ENCODE measurements at places on chromosomes 3 and 15.

DNA sequence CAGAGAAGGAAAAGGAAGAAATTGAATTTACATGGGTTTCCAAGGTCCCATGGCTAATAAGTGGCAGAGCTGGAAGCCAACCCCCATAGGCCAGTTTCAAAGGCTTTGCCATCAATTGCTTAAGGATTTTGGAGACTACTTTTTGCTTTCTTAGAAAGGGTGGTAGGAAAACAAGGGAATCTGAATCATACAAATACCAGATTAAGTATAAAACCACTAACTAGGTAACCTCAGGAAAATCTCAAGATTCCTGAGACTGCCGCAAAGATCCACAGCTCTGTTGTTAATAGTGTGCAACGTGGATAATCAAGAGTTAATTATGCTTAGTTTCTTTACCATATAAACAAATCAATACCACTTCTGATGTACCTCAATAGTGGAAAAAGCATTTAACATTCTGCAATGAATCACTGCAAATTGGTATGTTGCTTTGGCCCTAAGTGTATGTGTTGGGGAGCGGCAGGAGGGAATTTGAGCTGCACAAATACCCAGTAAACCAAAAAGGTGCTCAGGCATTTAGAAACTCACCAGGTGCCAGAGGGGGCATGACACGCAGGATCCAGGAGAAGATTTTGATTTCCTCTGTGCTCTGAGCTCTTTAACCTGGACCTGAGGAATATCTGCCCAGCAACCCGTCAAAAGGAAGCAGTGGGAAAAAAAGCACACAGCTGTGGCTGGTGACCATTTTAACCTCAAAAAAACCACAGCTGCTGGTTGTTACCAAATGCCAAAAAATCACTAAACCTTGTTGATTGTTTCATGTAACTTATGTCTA lies 22.0 kb downstream of the AADAC start:
- no peak for DNase-seq

GRCh38 chr3:174247687-174248152 lies 611.4 kb upstream of the NAALADL2 start:
- no peak for DNase-seq

DNA sequence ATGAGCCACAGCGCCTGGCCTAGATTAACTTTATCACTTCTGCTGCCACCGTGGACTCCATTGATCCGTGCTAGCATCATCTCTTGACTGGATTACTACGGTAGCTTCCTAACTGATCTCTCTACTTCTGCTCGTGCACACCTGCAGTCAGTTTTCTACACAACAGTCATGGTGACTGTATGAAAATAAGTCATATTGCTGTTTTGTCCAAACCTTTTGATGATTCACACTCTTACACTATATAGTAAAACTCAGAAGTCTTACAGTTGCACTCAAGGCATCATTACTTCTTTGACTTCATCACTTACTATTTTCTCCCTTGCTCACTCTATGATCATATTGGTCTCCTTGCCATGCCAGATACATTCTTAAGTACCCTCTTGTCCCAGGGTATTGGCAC lies 10.1 kb downstream of the PDCD6IP start:
- DNase-seq: no peak

DNA sequence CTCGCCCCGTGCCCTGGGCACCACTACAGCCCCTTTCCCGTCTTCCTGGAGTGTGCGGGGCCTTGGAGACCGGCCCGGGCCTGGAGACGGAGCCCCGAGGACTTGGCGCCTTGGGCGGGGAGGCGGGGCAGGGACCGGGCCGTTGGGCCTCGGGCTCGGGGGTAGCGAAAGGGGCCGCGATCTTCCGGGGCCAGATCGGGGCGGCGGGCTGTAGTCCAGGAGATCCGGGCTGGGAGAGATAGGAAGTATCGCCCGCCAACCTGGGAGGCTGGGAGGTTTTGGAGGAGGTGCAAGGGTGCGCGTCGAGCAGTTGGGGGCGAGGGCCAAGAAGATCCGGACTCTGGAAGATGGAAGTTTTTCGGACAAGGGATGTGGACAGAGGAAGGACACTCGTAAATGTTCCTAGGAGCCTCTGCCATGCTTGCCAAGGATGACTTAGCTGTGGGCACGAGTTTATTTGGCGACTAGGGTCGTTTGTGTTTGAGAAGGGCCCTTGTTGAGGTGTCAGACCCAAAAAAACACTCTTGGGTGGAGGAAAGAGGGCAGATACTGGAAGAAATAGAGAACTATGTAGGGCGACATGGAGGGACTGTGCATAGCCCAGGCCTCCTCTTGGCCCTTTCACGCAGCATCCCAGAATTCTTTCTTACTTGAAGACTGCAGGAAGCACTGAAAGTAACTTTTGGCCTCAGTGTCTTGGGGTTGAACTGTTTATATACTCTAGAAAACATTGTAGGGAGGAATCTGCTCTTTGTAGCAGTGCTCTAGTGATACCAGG lies 712 bp downstream of the RTF1 start:
- no peak for DNase-seq

GRCh38 chr3:191350396-191351090 lies 20.2 kb upstream of the UTS2B start:
- DNase-seq: no peak

DNA sequence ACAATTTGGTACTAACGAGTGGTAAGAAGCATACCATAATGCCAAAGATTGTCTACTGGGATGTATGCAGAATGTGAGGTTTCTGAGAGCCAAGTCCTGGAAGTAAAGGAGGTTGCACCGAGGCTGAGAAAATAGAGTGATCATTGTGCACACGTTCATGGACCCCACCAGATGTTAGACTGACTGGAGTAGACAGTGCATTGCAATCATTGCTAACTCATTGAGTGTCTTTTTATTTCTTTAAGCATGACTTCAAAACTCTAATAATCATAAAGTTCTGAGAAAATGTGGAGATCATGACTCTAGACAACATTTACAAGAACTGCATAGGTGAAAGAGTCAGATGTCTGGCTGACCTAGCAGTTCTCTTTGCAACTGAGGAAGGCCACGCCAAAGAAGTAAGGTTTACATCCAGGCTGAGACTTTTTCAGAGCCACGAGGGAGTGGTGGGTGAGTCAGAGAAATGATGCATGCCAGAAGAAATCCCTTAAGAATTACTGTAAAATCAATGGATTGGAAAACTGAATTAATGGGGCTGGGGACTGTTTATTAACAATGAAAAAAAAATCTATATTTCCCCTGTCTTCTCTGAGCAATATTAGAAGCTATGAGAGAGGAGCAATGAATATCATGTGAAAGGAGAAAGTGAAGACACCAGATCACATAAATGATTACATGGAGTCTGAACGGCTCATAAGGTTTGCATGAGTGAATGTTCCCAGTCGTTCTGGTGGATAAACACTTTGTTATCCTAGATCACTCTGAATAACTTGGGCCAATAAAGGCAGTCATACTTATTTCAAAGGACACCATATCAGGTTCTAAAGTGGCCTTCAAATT lies 76.0 kb upstream of the SLC25A26 start:
- no peak for DNase-seq

- no peak for DNase-seq
These were observed 90.8 kb downstream of the NEO1 start for GRCh38 chr15:73142802-73143762.

DNA sequence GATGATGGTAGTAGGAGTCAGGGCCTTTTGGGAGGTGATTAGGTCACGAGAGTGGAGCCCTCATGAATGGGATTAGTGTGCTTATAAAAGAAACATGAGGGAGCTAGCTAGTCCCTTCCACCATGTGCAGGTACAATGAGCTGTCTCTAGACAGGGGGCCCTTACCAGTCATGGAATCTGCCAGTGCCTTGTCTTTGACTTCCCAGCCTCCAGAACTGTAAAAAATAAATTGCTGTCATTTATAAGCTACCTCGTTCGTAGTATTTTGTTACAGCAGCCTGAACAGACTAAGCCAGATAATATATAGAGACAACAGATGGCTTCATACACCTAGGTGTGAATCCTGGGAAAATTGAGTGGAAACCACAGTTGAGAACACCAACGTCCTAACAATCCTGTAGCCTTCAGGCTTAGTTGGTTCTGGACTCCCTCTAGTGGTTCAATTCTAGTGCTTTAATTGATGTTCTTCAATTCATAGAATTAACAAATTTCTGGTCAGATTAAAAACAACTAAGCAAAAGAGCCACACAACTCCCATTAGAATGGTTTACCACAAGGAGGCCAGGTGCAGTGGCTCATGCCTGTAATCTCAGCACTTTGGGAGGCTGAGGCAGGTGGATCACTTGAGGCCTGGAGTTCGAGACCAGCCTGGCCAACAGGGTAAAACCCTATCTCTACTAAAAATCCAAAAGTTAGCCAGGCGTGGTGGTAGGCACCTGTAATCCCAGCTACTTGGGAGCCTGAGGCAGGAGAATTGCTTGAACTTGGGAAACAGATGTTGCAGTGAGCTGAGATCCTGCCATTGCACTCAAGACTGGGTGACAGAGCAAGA lies 21.3 kb upstream of the GATM start:
- DNase-seq: no peak

GRCh38 chr15:73038220-73038619 lies 14.0 kb upstream of the NEO1 start:
- DNase-seq: no peak

GRCh38 chr3:102353805-102354204 lies 81.0 kb upstream of the ZPLD1 start:
- no peak for DNase-seq

DNA sequence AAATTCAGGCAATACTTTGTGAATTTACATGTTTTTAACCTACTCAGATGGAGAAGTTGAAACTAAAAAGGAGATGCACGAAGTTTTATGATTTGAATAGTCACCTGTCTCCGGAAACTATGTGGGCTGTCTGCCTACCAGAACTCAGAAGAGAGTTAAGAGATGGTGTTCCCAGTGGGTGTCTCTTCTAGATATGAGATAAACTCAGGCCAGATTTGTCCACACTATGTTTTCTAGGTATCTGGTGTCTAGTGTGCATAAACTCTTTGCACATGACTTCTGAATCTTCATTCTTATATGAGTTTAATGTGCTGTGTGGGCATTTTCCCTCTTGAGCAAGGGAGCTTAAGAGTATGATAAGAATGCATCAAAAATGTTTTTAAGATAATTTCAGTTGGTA lies 222.8 kb downstream of the FOXP1 start:
- no peak for DNase-seq

DNA sequence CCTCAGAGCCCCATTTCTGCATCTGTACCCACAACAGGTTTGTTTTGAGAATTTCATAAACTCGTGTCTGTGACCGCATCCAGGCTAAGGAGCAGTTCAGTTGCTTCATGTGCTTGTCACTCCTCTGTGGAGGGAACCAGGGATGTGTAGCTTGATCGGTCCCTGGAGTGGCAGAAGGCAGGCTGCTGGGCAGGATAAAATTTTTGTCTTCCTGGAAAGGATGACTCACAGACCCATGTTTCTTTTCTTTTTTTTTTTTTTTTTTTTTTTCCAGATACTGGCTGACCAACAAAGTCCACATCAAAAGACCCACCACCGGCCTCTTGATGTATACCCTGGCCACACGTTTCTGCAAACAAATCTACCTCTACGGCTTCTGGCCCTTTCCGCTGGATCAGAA lies 70.1 kb downstream of the ST8SIA2 start:
- DNase-seq: no peak

DNA sequence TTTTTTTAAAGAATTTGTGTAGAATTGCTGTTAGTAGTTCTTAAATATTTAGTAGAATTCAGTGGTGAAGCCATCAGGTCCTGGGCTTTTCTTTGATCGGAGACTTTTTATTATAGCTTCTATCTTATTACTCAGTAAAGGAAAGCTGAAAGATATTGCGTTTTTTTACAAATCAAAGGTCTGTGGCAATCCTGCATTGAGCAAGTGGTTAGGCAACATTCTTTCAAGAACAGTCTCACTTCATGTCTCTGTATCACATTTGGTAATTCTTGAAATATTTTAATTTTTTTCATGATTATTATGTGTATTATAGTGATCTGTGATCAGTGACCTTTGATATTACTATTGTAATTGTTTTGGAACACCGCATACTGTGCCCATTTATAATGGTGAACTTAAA lies 140.8 kb downstream of the UNC13C start:
- DNase-seq: no peak

DNA sequence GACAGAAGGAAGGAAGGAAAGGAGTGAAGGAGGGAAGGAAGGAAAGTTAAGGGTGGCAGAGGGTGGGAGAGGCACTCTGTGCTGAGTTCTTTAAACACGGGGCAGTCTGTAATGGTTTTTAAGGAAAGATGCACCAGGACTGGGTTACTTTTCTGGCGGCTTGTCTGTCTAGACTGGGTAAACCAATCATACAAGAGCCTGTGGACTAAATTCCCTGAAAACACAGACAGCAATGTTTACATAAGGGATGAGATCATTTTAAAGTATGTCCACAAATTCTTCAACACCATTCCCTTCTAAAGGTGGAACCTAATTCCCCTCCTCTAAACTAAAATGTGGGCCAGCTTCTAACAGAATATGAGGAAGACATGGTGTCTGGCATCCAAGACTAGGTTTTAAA lies 235.5 kb upstream of the IGF1R start:
- DNase-seq: no peak

- DNase-seq: no peak
These were observed 182.4 kb downstream of the ADAMTS9 start for GRCh38 chr3:64505419-64505818.

- DNase-seq: no peak
These were observed 8.1 kb downstream of the NKTR start for GRCh38 chr3:42608581-42608980.

DNA sequence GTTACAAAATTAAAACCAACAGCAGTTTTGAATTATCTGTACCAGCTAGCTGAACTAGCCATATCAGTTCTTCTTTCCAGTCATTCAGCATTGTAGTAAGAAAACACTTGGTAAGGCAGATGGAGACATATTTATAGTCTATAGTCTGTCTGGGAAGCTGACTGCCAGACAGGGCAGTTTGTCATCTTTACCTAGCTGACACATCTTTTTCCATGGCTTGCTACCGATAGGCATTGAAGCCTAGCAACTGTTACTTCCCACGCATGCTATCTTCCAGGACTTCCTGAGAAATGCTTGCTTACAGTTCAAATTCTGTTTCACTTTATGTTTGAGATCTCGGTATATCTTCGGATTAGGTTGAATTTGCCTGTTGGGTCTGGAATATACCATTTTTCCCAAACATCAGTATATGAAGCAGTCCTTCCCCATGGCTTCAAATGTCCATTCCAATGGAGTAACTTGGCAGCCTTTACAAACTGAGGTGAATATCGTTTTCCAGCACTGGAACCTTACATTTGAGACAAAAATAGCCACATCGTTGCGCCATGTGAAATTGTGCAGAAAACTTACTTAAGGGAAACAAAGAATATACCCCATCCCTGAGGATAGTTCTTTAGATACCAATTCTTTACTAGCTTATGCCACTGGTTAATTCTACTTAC lies 8.8 kb downstream of the GNL3 start:
- no peak for DNase-seq

DNA sequence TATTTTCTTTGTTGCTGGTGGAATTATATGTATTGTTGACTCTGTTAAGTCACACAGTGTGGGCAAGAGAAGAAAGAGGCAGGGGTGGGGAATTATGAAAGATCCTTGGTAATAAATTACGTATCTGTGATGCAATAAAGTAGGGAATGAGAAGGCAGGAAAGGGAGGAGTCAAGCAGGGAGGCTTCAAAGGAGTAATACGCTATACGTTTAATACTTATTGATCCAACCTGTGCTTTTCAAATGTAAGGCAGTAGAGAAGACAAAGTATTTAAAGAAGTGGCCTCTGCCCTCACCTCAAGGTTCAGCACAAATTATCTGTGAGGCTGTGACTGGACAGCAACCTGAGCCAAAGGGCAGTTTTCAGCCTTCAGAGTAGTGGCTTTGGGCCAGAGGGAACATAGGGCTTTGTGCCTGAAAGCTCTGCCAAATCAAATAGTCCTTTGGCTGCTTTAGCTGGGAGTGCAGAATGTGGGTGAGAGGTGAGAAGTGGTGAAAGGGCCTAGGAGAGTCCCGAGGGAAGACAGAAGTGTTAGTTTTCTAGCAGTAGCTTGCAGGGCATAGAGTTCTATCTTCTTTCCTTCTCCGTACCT lies 1.2 kb upstream of the PLIN1 start:
- DNase-seq: no peak

Measured in activated T-helper 1 cell treated with Interleukin-2 at 50 U/mL for 16 hours (primary cell).